ENCODE measurements at places on chromosomes 7 and 10. TPM values are rescaled to one million over a fixed set of nuclear protein-coding genes. Genes with fewer than 3 reads are reported as not detected.

FAM53B gene
- total RNA-seq, result 10.6 TPM

KCND2 gene
- total RNA-seq, result 6.4 TPM

SRRT gene
- total RNA-seq, result 382 TPM

ZNF365 gene
- 0.59 TPM for total RNA-seq

RTKN2 gene
- total RNA-seq, result 14.5 TPM

LRIT1 gene
- total RNA-seq, result not detected

NFE2L3 gene
- total RNA-seq, result 46.9 TPM

GARIN1A gene
- 0.50 TPM for total RNA-seq

STRIP2 gene
- 8.1 TPM for total RNA-seq

AKR1C4 gene
- not detected for total RNA-seq

RAB19 gene
- 14.4 TPM for total RNA-seq

SFTPA1 gene
- total RNA-seq, result not detected

ZNF680 gene
- total RNA-seq, result 21.3 TPM

STAG3 gene
- 3.1 TPM for total RNA-seq

ARHGEF35 gene
- 19.2 TPM for total RNA-seq

SHH gene
- 0.07 TPM for total RNA-seq

CYP3A4 gene
- not detected for total RNA-seq

GDF10 gene
- 0.20 TPM for total RNA-seq

RET gene
- total RNA-seq, result 11.2 TPM

SCART1 gene
- total RNA-seq, result 0.50 TPM

SSC4D gene
- total RNA-seq, result 14.8 TPM

DENND10 gene
- 63.2 TPM for total RNA-seq

HOXA9 gene
- total RNA-seq, result not detected

SFRP5 gene
- 1.7 TPM for total RNA-seq

XRCC2 gene
- total RNA-seq, result 22.8 TPM

DPP6 gene
- total RNA-seq, result 4.7 TPM
